EL (cell line): ENCODE measurements at places on chromosomes 12 and 14.

GRCh38 chr12:47025798-47026197 is 53.6 kb upstream of the PCED1B start:
- DNase-seq = no peak

- peak; percentile 34 for DNase-seq
Observed at GRCh38 chr12:12892681-12893141, 1.3 kb downstream of the GPRC5A start.

- DNase-seq = peak; percentile 24
Observed at GRCh38 chr12:56150563-56150962, 1.8 kb upstream of the MYL6B start.

- peak; percentile 35 for DNase-seq
Observed at GRCh38 chr14:29521526-29522137, 406.0 kb downstream of the PRKD1 start.

DNA sequence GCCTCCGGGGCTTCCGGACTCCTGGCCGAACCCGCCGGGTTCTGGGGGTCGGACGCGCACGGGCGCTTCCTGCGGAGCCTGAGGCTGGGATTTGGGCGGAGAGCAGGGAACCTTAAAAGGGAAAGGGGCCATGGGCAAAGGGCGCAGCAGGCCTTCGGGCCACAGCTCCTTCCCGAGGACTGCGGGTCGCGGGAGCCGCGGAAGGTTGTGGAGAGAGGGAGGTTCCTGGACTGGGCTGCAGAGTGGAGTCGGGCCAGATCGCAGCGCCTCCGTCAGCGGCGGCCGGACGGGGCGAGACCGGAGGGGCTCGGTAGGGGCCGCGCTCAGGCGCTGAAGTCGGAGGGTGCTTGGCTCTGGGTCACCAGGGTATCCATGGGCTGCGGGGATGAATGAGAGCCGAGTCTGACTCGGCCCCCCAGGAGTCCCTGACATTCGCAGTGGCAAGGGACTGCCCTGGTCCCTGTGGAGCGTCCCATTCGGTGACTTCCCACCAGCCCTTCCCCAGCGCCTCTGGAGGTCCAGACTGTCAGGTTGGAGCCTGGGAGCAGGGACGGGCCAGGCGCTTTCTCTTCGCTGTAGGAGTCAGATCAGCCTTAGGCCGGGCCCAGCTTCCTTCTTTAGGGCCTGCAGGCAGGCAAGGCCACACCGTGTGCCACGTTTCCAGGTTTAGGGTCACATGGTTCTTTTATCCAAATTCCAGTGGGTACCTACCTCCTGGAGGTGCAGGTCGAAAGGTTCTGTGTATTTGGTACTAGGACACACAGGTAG is 938 bp upstream of the SLC25A29 start:
- peak; percentile 19 for DNase-seq
